ENCODE measurements at places on chromosomes 1 and 21. TPM values are rescaled to one million over a fixed set of nuclear protein-coding genes. Genes with fewer than 3 reads are reported as not detected.
A peak's percentile ranks its signal among the peaks of the same experiment; 100 is the strongest.

DNA sequence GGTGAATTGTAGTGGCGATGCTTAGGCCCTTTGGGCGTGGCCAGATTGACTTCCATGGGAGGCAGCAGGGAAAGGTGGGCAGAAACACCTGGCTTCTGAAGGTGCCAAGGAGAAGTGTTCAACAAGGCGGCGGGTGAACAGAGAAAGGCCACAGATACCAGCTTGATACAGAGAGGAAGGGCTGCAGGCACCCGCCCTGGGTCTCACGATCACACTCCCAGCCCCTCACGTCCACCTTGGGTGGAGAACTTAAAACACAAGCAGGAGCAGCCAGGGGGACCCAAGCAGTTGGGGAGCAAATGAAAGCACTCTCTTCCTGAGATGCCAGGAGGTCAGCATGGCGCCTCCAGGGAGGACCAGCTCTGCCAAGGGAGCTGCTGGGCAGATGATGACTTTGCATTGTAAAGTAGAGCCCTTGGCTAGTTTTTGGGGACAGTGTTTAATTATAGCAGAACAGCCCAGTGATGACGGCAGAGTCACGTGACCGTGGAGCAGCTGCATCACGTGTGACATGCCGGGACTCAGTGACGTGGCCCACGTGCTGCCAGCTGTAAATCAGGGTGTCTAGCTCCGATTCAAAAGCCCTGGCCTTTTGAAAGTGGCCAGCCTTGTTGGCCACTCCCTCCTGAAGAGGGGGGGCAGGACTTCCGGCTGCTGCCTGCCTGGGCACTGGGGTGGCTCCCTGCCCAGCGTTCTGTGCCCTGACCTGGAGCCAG lies 19.0 kb downstream of the SLC37A1 start:
- H3K27ac ChIP-seq = peak overlapping the region; percentile 62
- H3K4me3 ChIP-seq = no peak overlapping the region
- H3K27me3 ChIP-seq = no peaks in the 10 kb centered on the region
- H3K4me1 ChIP-seq = peaks cover 60% of the 10 kb centered on the region
- H3K36me3 ChIP-seq = no peaks in the 10 kb centered on the region
- peak; percentile 76 for DNase-seq

DNA sequence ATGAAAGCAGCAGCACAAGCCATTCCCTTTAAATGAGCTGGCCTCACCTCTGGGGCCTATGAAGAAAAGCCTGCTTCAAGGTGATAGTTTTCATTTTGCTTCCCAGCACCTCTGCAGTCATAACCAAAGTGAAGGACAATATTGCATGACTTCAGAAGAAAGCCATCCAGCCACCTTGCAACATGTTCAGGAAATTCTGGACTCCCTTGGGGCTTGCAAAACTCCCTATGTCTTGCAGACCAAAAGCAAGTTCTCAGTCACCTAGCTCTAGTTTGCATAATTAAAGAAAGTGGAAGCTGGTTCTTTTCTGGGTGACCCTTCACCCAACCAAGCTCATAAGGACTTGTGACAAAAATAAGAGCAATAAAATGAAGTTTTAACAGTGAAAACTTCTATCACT lies 87.6 kb downstream of the GFI1 start:
- DNase-seq = no peak
- no peak overlapping the region for H3K4me3 ChIP-seq
- H3K36me3 ChIP-seq = no peaks in the 10 kb centered on the region
- no peaks in the 10 kb centered on the region for H3K27me3 ChIP-seq

DNA sequence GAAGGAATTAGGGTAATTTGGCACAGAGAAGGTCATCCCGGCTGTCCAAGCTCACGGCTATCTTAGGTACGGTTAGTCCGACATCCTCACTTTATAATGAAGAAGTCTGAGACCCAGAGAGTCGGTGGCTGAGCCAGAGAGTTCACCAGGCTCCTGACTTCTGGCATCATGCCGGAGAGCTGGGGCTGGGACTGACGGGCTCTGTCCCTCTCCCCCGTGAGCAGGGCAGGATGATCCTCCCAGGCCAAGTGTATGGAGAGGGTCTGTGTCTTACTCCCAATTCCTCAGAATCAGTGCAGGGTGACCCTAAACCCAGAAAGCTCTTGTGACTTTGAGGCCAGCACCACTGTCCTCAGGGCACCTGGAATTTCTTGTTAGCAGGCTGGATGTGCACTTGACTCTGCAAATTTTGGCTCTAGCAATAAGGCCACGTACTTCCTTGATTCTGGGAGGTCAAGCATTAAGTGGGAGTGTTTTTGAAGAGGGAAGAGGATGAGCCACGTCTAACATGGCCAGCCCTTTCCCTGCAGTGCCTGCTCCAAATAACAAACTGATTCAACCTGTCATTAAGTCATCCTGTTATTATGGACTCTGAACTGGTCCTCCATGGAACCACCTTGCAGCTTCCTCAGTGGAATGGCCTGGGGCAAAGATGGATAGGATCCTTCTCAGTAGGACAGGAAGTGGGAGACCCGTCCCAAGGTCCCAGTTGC lies 20.8 kb upstream of the BTG2 start:
- no peak for DNase-seq
- no peaks in the 10 kb centered on the region for H3K36me3 ChIP-seq
- no peak overlapping the region for H3K4me3 ChIP-seq
- no peaks in the 10 kb centered on the region for H3K27me3 ChIP-seq
- H3K27ac ChIP-seq = peak overlapping the region; percentile 99

DNA sequence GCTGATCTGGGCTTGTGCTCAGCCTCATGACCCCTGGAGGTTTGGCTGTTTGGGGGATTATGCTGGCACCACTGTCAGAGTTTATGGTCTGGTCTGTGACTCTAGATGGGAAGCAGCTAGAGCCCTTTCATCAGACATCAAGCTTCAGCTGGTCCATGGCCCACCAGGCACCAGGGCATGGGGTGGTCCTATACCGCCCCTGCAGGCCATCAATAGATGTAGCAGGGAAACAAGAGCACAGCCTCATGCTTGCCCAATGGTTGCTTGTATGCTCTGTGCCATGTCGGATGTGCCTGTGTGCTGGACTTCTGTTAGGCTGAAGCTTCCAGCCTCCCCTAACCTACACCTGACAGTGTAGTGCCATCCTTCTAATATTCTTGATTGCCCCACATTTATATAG lies 71.1 kb upstream of the CD34 start:
- no peaks in the 10 kb centered on the region for H3K27me3 ChIP-seq
- H3K36me3 ChIP-seq = no peaks in the 10 kb centered on the region
- H3K4me1 ChIP-seq = no peaks in the 10 kb centered on the region
- DNase-seq = no peak

DNA sequence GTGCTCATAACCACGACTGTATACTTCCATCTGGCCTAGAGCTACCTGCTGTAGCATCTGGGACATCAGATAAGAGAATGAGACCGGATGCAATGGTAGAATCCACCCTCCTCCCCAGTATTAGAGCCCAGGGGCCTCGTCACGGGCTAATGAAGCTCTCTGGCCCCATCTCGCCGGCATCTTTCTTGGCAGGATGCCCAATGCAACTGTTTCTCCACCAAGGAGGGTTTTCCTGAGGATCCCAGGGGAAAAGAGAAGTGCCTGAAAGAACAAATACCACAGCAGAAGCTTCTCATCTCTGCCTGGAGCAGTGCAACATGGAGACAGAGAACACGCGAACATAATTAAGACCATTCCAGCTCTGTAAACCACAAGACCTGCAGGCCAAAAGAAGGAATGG lies 80.0 kb downstream of the VWA5B1 start:
- H3K4me1 ChIP-seq = peaks cover 18% of the 10 kb centered on the region
- no peaks in the 10 kb centered on the region for H3K27me3 ChIP-seq
- no peaks in the 10 kb centered on the region for H3K36me3 ChIP-seq

DNA sequence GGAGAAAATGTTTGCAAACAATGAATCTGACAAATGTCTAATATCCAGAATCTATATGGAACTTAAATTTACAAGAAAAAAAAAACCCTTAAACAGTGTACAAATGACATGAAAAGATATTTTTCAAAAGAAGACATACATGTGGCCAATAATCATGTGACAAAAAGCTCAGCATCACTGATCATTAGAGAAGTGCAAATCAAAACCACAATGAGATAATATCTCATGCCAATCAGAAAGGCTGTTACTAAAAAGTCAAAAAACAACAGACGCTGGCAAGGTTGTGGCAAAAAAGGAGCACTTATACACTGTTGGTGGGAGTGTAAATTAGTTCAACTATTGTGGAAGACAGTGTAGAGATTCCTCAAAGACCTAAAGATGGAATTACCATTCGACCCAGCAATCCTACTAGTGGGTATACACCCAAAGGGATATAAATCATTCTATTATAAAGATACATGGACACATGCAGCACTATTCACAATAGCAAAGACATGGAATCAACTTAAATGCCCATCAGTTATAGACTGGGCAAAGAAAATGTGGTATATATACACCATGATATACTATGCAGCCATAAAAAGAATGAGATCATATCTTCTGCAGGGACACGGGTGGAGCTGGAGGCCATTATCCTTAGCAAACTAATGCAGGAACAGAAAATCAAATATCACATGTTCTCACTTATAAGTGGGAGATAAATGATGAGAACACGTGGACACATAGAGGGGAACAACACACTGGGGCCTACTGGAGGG lies 123.2 kb downstream of the PTPRC start:
- no peaks in the 10 kb centered on the region for H3K36me3 ChIP-seq
- no peaks in the 10 kb centered on the region for H3K27me3 ChIP-seq
- no peaks in the 10 kb centered on the region for H3K4me1 ChIP-seq
- no peak overlapping the region for H3K4me3 ChIP-seq
- DNase-seq = no peak

GRCh38 chr1:188027613-188028012 lies 1198.9 kb downstream of the PLA2G4A start:
- DNase-seq = no peak
- no peaks in the 10 kb centered on the region for H3K27me3 ChIP-seq
- no peak overlapping the region for H3K4me3 ChIP-seq
- H3K4me1 ChIP-seq = no peaks in the 10 kb centered on the region

- no peaks in the 10 kb centered on the region for H3K27me3 ChIP-seq
- H3K4me1 ChIP-seq = no peaks in the 10 kb centered on the region
- H3K4me3 ChIP-seq = no peak overlapping the region
- no peak for DNase-seq
- H3K36me3 ChIP-seq = no peaks in the 10 kb centered on the region
Observed at GRCh38 chr1:168400139-168400538, 119.5 kb downstream of the TBX19 start.

- H3K27ac ChIP-seq = no peak overlapping the region
- no peak for DNase-seq
- no peaks in the 10 kb centered on the region for H3K4me1 ChIP-seq
- no peaks in the 10 kb centered on the region for H3K27me3 ChIP-seq
- no peak overlapping the region for H3K4me3 ChIP-seq
- no peaks in the 10 kb centered on the region for H3K36me3 ChIP-seq
Observed at GRCh38 chr1:158371188-158371953, 17.7 kb downstream of the CD1E start.

DNA sequence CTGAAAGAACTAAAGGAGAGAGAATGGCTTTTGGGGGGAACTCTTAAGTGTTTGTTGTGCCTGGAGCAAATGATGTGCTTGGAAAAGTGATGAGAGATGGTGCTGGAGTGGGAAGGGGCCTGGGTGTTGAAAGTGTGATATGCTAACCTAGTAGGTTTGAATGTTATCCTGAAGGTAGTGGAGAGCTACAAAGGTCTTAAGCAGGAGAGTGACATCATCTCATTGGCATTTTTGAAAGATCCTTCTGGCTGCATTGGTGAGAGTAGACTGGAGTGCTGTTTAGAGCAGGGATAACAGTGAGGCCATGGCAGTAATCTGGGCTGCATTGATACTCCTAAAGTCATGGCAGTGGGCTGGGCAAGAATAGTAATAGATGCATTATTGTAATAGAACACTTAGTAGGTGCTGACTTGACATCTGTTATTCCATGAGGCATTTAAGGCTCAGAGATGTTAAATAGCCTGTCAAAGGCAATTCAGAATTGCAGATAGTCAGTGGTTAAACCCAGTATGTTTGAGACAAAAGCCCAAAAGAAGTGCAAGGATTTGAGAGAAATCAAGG lies 44.5 kb downstream of the MDM4 start:
- no peak overlapping the region for H3K4me3 ChIP-seq
- no peak overlapping the region for H3K27ac ChIP-seq
- DNase-seq = no peak
- peaks cover 10% of the 10 kb centered on the region for H3K36me3 ChIP-seq

GRCh38 chr1:27133991-27134390 lies 20.9 kb downstream of the SLC9A1 start:
- H3K27ac ChIP-seq = no peak overlapping the region
- H3K4me1 ChIP-seq = peaks cover 47% of the 10 kb centered on the region
- no peak for DNase-seq

TSPAN1 gene
- 171 TPM for total RNA-seq

CRP gene
- not detected for total RNA-seq

Measured in Peyer's patch (tissue), 4 donors.